ENCODE measurements at places on chromosomes 4 and X. TPM values are rescaled to one million over a fixed set of nuclear protein-coding genes. Genes with fewer than 3 reads are reported as not detected.

ARAP2 gene
- 1.3 TPM for total RNA-seq

NAA11 gene
- total RNA-seq = not detected

RS1 gene
- total RNA-seq = not detected

FNIP2 gene
- total RNA-seq = 14.9 TPM

FRMD7 gene
- 0.09 TPM for total RNA-seq

BMX gene
- 0.14 TPM for total RNA-seq
